ENCODE measurements at places on chromosomes 13 and 19.

- no peak for DNase-seq
These were observed 43.5 kb upstream of the ZNF85 start for GRCh38 chr19:20879501-20879900.

GRCh38 chr19:18292810-18293641 lies 11.6 kb upstream of the JUND start:
- peak; percentile 91 for DNase-seq

DNA sequence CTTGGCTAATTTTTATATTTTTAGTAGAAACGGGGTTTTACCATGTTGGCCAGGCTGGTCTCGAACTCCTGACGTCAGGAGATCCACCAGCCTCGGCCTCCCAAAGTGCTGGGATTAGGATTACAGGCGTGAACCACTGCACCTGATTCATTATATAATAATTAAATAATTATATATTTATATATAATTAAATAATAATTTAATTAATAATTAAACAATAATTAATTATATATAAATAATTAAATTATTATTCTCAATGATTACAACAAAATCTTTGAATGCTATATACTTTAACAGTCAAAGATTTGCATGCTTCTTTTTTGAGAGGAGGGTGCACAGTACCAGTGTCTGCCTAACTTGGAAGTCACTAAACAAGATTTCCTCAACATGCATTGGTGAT lies 872.3 kb downstream of the EFNB2 start:
- DNase-seq, result no peak

- no peak for DNase-seq
These were observed 331.5 kb upstream of the ARGLU1 start for GRCh38 chr13:106899442-106899841.

- DNase-seq, result no peak
These were observed 21.4 kb downstream of the ACER1 start for GRCh38 chr19:6312018-6312417.

DNA sequence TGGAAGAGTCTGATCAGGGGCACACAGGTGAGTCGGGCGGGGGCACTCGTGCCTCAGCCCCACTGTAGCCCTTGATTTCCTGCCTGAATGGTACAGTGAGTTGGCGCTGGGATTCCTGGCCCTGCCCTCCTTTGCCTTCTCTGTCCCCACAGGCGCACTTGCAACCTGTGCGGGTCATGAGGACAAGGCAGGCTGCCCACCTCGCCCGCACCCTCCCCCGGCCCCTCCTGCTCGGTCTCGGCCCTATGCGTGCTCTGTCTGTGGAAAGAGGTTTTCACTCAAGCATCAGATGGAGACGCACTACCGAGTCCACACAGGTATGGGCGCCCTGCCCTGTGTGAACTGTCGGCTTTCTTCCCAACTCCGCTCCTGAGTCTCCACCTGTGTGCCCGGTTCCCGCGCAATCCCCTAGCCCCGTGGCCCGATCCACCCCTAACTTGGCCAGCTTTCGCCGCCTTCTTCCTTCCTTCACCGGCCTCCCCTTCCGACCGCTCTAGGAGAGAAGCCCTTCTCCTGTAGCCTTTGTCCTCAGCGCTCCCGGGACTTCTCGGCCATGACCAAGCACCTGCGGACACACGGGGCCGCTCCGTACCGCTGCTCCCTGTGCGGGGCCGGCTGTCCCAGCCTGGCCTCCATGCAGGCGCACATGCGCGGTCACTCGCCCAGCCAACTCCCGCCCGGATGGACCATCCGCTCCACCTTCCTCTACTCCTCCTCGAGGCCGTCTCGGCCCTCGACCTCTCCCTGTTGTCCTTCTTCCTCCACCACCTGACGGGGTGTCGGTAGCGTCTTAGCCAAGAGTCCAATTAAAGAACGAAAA lies 1.6 kb upstream of the KMT2B start:
- no peak for DNase-seq

DNA sequence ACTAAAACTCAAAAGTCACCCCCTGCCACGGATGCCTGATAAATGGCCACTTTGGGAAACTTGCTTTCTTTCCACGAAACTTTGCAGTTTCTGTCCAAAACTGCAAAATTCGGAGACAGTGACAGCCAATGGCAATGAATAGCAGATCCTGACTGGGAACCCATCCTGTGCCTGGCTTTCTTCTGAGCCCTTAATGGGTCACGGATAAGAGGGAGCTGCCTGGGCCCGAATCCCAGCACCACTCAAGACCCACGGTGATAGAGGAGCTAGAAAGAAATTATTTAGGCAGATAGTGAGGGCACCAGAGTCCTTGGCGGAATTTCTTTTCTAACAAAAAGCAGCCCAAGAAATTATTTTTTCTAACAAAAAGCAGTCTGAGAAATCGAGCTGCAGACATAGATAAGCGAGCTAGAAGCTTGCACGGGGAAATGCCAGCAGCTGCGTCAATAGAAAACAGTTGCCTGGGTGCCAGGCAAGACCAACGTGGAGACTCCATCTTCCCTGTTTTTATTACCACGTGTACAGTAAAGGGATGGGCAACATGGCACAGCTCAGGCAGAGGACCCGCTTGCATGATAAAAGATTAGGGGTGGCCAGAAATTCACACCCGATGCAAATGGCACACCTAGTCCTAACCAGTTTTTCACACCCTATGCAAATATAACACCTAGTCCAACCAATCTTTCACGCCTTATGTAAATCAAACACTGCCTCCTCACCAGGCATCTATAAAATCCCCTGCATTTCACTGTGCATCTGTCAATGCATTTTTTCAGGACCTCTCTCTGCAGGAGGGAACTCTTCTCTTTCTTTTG lies 7.1 kb upstream of the HSH2D start:
- DNase-seq, result no peak

GRCh38 chr13:91725646-91726045 lies 327.2 kb downstream of the GPC5 start:
- no peak for DNase-seq

GRCh38 chr19:35373492-35373891 lies 2.6 kb downstream of the GPR42 start:
- DNase-seq, result no peak

All from fibroblast of skin of right quadriceps (primary cell).